Fibroblast of lung (primary cell): ENCODE measurements at places on chromosomes 5 and 9. TPM values are rescaled to one million over a fixed set of nuclear protein-coding genes. Genes with fewer than 3 reads are reported as not detected.

C9orf50 gene
- 0.17 and 0.26 TPM in 2 replicates for total RNA-seq

DNA sequence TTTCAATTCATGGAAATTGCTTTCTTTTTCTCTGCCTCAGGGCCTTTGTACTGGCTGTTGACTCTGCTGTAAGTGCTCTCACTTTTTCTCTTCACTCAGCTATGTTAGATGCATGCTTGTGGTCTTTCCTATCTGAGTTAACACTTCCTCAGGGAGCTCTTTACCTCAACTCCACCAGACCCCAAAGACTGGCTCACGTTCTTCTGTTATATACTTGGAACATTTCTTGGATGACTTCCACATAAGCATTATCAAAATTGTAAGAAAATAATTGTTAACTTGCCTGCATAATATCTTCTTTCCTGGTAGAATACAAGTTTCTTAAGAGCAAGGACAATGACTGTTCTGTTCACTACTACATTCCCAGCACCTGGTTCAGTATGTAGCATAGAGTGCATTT, 455.9 kb downstream of the EBF1 start:
- H3K4me3 ChIP-seq, result no peak overlapping the region
- no peaks in the 10 kb centered on the region for H3K27me3 ChIP-seq
- no peaks in the 10 kb centered on the region for H3K4me1 ChIP-seq
- DNase-seq, result no peak
- no peaks in the 10 kb centered on the region for H3K36me3 ChIP-seq

DNA sequence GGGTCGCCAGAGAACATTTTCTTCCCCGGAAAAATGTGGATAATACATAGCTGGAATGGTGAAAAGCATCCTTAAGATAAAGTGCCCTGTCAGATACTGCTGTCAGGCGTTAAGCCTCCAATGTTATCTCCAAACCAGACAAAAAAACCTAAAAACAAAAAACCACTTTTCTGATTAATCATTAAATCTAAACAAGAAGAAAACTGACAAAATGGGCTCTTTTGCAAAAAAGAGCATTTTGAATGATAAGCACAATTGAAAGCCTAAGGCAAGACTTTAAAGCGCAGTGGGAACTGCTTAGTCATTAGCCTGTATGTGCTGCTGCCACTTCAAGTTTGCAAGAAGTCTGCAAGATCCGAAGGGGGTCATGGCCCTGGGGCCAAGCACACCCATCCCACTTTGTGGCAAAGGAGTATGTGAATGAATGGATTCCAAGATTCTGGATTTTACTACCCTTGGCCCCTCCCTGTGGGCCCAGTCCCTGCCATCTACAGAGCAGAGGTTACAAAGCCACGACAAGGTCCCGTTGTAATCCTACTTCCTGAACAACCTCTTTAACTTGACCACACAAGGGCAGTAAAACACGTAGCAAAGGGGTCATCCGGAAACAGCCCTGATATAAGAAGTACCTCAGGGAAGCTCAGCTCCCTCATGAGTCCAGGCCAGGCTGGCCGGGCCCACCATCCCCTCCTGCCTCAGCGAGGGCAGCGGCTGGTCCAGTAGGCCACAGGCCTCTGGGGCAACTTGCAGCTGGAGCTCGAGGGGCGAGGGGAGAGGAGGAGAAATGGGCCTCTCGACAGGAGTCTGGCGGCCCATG, 29.7 kb downstream of the SHB start:
- peak overlapping the region; percentile 53 for H3K27ac ChIP-seq
- no peaks in the 10 kb centered on the region for H3K36me3 ChIP-seq
- H3K4me1 ChIP-seq, result peaks cover 40% of the 10 kb centered on the region

DNA sequence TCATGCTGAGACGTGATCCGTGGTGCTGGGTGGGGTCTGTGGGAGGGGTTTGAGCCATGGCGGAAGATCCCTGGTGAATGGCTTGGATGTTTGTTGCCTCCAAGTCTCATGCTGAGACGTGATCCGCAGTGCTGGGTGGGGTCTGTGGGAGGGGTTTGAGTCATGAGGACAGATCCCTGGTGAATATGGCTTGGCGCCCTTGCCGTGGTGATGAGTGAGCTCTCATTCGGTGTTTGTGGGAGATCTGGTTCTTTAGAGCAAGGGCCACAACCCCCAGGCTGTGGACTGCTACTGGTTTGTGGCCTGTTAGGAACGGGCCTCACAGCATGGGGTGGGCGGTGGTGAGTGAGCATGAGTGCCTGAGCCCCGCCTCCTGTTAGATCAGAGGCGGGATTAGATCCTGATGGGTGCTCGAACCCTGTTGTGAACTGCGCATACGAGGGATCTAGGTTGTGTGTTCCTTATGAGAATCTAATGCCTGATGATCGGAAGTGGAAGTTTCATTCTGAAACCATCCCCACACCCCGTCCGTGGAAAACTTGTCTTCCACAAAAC, 31.2 kb downstream of the NKD2 start:
- H3K36me3 ChIP-seq, result no peaks in the 10 kb centered on the region
- H3K27me3 ChIP-seq, result no peaks in the 10 kb centered on the region
- no peak for DNase-seq

DNA sequence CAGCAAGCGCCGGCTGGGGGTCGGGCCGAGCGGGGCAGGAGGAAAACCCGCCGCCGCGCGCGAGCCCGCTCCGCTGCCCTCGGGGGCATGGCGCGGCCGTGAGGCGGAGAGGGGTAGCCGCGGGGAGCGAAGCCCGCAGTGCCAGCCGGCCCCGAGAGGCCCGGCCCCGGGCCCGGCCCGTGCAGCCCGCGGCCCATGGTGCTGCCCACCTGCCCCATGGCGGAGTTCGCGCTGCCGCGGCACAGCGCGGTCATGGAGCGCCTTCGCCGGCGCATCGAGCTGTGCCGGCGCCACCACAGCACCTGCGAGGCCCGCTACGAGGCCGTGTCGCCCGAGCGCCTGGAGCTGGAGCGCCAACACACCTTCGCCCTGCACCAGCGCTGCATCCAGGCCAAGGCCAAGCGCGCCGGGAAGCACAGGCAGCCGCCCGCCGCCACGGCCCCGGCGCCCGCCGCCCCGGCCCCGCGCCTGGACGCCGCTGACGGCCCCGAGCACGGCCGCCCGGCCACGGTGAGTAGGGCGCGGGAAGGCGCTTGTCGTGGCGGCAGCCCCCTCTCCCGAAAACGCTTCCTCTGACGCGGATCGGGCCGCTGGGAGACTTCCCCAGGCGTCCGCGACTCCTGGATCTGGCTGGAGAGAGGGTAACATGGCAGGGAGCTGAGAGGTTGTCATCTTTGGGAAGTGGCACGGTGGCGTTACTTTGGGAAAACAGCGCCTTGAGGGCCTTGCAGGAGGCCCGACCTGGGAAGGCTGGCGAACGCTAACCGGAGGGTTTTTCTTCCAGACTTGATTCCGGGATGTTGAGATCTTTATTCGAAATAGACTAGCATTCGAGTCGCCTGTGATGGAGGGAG, 523 bp downstream of the MAML1 start:
- H3K4me1 ChIP-seq, result peaks cover 3% of the 10 kb centered on the region
- peaks cover 2% of the 10 kb centered on the region for H3K36me3 ChIP-seq
- H3K27ac ChIP-seq, result peak overlapping the region; percentile 75
- H3K27me3 ChIP-seq, result no peaks in the 10 kb centered on the region
- peak; percentile 35 for DNase-seq

SH2D3C gene
- total RNA-seq, result 0.26 TPM in 1 of 2 replicates, not detected in the other

C5 gene
- 7.3 and 8.2 TPM in 2 replicates for total RNA-seq

- H3K27me3 ChIP-seq, result no peaks in the 10 kb centered on the region
- DNase-seq, result peak; percentile 29
- H3K36me3 ChIP-seq, result no peaks in the 10 kb centered on the region
- H3K4me1 ChIP-seq, result no peaks in the 10 kb centered on the region
- H3K4me3 ChIP-seq, result no peak overlapping the region
Measured at GRCh38 chr5:101429241-101429640, 526.2 kb upstream of the ST8SIA4 start.

GRCh38 chr9:6686396-6686795, 40.9 kb upstream of the GLDC start:
- H3K4me3 ChIP-seq, result no peak overlapping the region
- no peaks in the 10 kb centered on the region for H3K36me3 ChIP-seq
- peak; percentile 52 for DNase-seq
- H3K27ac ChIP-seq, result no peak overlapping the region
- no peaks in the 10 kb centered on the region for H3K4me1 ChIP-seq
- no peaks in the 10 kb centered on the region for H3K27me3 ChIP-seq

GRCh38 chr9:3014178-3014577, 170.3 kb upstream of the PUM3 start:
- no peaks in the 10 kb centered on the region for H3K4me1 ChIP-seq
- H3K27ac ChIP-seq, result no peak overlapping the region
- no peak overlapping the region for H3K4me3 ChIP-seq

SOHLH1 gene
- total RNA-seq, result not detected in 2 replicates

- no peaks in the 10 kb centered on the region for H3K36me3 ChIP-seq
- no peak overlapping the region for H3K27ac ChIP-seq
- H3K27me3 ChIP-seq, result peaks cover 2% of the 10 kb centered on the region
Measured at GRCh38 chr5:146068977-146069779, 36.2 kb downstream of the PLAC8L1 start.

GRCh38 chr5:43314724-43315123, 1.5 kb upstream of the HMGCS1 start:
- DNase-seq, result no peak
- no peaks in the 10 kb centered on the region for H3K36me3 ChIP-seq
- H3K4me1 ChIP-seq, result peaks cover under 1% of the 10 kb centered on the region

PCDHGA12 gene
- total RNA-seq, result 9.2 and 13.7 TPM in 2 replicates

GRCh38 chr9:70987986-70988385, 133.4 kb downstream of the TRPM3 start:
- H3K27me3 ChIP-seq, result no peaks in the 10 kb centered on the region
- no peaks in the 10 kb centered on the region for H3K4me1 ChIP-seq
- peak; percentile 68 for DNase-seq
- H3K36me3 ChIP-seq, result no peaks in the 10 kb centered on the region
- H3K4me3 ChIP-seq, result no peak overlapping the region

CDKN2B gene
- 29.0 and 44.9 TPM in 2 replicates for total RNA-seq

DNA sequence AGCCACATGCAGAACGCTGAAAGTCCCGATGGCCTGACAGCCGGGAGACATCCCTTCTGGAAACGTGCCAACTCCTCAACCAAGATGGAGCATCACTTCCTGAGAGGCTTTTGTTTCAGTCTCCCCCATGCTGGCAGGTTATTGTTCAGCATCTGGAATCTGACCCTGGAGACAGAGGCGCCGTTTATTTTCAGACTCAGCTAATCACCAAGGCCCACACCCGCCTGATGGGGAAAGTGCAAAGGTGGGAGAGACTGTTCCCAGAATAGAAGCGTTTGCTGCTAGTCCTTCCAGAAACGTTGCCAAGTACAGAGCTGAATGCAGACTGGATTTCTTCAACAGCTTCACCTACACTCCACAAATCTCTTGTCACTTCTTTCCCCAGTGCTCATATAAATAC, 41.8 kb upstream of the S1PR3 start:
- DNase-seq, result peak; percentile 94
- H3K4me3 ChIP-seq, result no peak overlapping the region
- peaks cover 13% of the 10 kb centered on the region for H3K4me1 ChIP-seq
- no peaks in the 10 kb centered on the region for H3K36me3 ChIP-seq
- H3K27me3 ChIP-seq, result no peaks in the 10 kb centered on the region
- no peak overlapping the region for H3K27ac ChIP-seq

MEF2C gene
- total RNA-seq, result 5.4 and 12.2 TPM in 2 replicates

DNA sequence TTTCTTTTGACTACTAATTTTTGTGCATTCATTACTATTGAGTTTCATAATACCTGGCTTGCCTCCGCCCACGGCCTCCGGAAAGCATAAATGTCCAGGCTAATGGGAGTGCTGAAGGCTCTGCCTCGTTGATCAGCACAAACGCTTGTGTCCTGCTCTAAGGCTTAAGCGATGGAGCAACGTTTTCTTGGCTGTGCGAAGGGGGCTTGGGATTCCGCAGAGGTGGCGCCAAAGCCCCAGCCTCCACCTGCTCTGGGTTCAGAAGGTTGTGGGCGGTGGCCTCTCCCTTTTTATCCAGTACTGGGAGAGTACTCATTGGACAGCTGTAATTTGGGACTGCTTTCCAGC, 19.7 kb downstream of the ANXA2R start:
- peaks cover 4% of the 10 kb centered on the region for H3K4me1 ChIP-seq
- peak overlapping the region; percentile 15 for H3K4me3 ChIP-seq
- no peaks in the 10 kb centered on the region for H3K27me3 ChIP-seq
- no peak for DNase-seq
- H3K27ac ChIP-seq, result peak overlapping the region; percentile 30

GRCh38 chr5:133873449-133873848, 95.0 kb downstream of the C5orf15 start:
- H3K27ac ChIP-seq, result no peak overlapping the region

GRCh38 chr5:119267958-119268386, 87.8 kb upstream of the TNFAIP8 start:
- peak; percentile 97 for DNase-seq
- no peaks in the 10 kb centered on the region for H3K4me1 ChIP-seq
- H3K27me3 ChIP-seq, result no peaks in the 10 kb centered on the region
- H3K36me3 ChIP-seq, result no peaks in the 10 kb centered on the region
- peak overlapping the region; percentile 85 for H3K27ac ChIP-seq

GRCh38 chr5:22351178-22351577, 502.0 kb downstream of the CDH12 start:
- H3K27ac ChIP-seq, result no peak overlapping the region
- no peak for DNase-seq
- H3K4me1 ChIP-seq, result no peaks in the 10 kb centered on the region
- H3K36me3 ChIP-seq, result no peaks in the 10 kb centered on the region
- no peak overlapping the region for H3K4me3 ChIP-seq
- no peaks in the 10 kb centered on the region for H3K27me3 ChIP-seq

DNA sequence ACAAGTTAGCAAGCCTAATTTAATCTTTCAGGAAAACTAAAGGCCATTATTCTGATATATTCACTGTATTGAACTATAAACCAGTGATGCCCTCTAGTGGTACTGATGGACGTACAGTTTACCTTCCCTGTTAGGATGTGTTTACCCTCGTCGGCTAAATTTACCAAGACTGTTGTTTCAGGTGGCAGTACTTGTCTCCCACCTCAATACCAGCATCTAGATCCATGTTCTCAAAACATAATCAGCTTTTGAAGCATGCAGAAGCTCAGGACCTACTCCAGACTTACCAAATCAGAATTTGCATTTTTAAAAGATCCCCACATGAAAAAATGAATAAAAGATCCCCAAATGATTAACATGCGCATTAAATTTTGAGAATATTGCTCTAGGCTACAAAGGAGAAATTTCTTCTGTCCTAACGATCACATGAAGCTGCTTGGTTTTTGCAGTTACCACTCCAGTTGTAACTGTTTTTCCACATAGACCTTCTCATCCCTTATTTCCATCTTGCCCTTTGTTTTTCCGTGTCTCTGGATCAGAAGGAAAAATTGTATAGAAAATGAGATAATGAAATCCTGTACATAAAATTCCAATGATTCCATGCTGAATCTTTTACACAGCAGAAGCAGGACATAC, 3.2 kb upstream of the BAAT start:
- no peaks in the 10 kb centered on the region for H3K27me3 ChIP-seq
- no peak overlapping the region for H3K4me3 ChIP-seq
- no peaks in the 10 kb centered on the region for H3K36me3 ChIP-seq
- DNase-seq, result peak; percentile 46

YTHDC2 gene
- 22.6 and 32.7 TPM in 2 replicates for total RNA-seq

SPATA31A3 gene
- total RNA-seq, result not detected in 2 replicates

GRCh38 chr5:175635854-175636584, 21.9 kb upstream of the HRH2 start:
- no peaks in the 10 kb centered on the region for H3K4me1 ChIP-seq
- no peak for DNase-seq
- no peak overlapping the region for H3K4me3 ChIP-seq
- H3K36me3 ChIP-seq, result no peaks in the 10 kb centered on the region
- H3K27ac ChIP-seq, result no peak overlapping the region

PTPN3 gene
- total RNA-seq, result 1.3 and 2.3 TPM in 2 replicates
